ENCODE measurements at places on chromosomes 11 and 22.

- DNase-seq = no peak
These were observed 99.0 kb upstream of the NNMT start for GRCh38 chr11:114196997-114197703.

DNA sequence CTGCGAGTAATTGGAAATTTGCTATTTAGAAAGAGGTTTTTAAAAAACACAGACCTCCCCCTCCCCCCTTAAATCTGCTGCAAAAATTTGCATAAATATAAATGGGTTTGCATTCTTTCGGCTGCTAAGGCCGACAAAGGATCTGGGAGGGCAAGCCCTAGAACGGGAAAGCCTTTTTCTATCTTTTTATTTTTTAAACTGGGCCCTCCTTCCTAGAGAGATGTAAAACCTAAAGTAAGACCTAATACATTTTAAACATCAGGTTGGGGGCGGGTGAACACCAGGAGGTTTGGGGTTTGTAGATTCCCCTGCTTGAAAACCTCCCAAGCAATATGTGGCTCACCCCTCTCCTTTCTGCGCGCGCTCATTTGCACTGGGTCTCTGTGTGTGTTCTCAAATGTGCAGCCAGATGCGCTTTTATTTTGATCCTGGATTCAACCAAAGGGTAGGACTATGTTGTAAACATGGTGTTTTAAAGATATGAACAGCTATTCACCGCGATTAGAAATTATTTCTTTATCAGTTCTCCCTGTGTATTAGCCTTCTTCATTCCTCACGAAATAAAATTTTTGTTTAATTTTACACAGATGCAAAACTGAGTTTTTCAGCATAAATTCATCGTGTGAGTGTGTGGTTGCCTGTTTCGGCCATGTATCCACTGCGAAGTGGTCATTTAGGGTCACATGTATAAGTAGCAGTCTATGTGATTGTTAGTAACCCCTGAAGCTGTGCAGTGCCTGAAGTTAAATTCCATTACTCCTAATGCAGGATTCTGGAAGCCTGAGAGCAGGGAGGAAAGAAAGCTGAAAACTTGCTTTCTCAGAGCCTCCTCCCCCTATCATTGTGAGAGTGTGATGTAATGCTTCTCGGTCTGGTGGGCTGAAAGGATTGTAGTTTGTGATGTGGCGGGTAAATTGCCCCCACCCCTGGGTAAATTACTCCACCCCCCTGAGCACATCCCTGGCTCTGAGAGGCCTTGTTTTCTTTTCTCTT lies 988 bp downstream of the TNRC6B start:
- peak; percentile 54 for DNase-seq

DNA sequence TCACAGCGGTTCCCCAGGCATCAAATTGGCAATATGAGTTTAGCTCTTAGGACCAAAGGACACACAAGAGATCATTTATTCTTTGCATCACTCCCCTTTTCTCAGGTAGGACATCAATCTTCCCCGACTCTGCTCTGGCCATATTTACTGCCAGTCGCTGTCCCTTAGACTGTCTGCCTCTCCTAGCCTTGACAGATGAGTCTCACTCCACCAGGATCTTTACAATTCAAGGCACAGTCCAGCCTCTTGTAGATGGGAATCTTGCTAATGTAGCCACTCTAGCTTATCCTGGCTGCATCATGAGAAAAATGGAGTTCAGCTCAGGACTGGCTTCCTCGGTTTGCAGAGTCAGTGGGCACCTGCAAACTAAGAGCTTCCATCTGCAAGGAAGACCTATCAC lies 915.2 kb downstream of the NTM start:
- no peak for DNase-seq

GRCh38 chr11:44811841-44812448 lies 85.2 kb downstream of the TSPAN18 start:
- no peak for DNase-seq

- no peak for DNase-seq
These were observed 3.5 kb downstream of the KRTAP5-10 start for GRCh38 chr11:71568704-71569349.

DNA sequence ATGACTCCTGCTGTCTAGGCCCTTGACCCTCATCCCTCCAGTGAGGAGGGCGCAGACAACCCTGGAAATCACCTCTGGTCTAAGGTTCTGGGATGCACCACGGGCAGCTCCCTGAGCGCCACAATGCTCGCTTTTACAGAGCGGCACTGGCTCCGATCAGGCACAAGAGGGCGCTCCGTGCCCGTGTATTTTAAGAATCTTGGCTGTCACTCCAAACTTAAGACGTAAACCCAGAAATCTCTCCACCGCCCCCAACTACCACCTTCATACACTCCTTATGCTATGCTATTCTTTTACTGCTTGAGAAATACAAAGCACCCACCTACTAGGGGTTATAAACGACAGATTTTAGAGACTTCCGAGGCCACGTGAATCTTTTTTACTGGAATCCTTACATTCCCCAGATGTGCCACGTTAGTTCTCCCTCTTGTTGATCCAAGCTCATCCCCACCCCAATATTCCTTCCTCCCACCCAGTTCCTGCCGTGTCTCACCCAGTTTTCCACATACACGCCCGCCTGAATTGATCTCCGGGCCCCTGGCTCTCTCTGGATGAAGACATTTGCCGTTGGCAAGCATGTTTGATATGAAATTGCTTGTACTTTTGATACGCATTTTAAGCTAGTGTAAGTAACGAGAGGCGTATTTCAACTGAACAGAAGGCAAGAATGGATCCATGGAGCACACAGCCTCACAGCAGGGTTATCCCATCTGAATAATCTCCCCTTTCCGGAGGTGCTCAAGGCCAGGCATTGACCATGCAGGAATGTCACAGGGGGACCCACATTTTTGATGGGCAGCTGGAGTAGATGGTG lies 453.5 kb downstream of the OPCML start:
- DNase-seq = peak; percentile 55

DNA sequence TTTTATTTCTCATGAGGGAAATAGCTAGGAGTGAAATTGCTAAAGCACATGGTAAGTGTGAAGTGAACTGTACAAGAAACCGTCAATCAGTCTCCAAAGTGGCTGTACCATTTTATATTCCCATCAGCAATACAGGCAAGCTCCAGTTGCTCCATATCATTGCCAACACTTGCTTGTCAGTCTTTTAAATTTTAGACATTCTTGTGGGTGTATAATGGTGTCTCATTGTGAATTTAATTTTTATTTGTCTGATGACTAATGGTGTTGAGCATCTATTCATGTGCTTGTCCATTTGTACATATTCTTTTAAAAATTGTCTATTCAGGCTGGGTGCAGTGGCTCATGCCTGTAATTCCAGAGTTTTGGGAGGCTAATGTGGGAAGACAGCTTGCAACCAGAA lies 34.1 kb upstream of the SMCO4 start:
- no peak for DNase-seq

GRCh38 chr22:36546092-36546804 lies 17.3 kb upstream of the EIF3D start:
- peak; percentile 86 for DNase-seq

Data from KBM-7 (cell line).